ENCODE measurements at places on chromosomes 6 and 20.

DNA sequence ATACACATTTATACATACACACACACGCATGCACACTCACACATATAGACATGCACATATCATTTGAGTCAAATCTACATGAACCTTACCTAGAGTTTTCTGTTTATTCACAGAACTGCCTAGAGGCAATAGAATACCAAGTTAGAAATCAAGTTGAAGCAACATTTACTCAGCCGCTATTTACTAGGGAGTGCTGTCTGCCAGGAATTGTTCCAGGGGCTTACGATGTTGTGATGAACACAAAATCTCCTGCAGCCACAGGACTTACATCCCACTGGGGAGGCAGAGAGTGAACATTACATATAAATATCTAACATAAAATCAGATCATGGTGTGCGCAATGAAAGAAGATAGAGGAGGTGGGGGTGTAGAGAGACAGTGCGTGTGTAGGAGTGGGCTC is 80.4 kb downstream of the GCLC start:
- no peak for DNase-seq

DNA sequence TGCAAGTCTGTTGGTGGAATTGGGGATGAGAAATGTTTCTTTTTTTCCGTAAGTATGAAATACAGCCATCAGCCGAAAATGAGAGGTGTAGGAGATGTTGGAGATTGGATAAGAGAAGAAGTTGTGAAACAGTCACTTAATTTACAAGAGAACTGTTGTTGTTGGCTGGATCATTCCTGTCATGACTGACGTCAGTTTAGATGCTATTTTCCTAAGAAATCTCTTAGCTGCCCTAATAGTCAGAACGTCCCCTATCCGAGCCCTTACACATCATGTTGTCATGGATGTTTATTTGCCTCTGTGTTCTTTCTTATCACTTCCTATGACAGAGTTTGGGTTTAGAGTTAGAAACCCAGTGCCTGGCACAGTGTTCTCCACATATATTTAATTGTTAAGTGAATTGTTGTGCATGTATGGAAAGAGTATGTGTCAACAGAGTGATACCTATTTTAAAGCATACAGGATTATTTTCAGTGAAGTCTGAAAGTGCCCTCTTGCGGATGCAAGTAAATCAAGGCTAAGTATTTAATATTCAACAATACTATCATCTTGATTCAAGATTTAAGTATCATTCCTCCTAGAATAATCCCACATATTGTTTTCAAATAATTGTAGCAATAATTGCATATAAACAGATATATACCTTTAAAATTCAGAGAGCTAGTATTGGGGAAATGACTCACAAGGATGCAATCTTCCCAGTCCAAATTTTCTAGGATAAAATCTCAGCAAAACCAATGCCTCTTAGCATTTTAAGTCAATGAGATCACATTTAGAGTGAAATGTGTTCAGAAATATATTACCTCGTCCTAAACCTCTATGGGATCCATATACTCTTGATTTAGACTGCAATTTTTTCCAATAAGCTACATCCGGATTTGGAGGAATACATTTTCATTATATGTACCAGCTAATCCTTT is 309.9 kb upstream of the NOX3 start:
- DNase-seq = no peak

GRCh38 chr20:41664584-41664983 is 46.4 kb upstream of the CHD6 start:
- DNase-seq = peak; percentile 54

DNA sequence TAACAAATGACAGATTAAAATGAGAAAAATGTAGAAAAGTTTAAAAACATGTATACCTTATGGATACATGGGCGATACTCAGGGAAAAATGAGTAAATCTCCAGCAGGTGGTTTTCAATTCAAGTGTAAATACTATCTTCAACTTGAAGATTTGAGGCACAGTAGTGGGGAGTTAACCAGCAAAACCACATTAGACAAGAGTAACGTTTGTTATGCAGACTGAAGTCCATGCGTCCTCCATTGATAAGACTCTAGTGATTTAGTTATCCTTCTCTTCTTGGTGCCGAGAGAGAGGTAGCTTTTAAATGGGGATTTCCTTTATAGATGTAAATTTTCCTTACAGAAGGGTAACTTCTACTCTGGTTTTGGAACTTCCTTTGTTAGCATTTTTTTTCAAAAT is 28.1 kb downstream of the PCMTD2 start:
- DNase-seq = no peak

GRCh38 chr20:47411161-47411560 is 54.7 kb upstream of the ZMYND8 start:
- DNase-seq = no peak

DNA sequence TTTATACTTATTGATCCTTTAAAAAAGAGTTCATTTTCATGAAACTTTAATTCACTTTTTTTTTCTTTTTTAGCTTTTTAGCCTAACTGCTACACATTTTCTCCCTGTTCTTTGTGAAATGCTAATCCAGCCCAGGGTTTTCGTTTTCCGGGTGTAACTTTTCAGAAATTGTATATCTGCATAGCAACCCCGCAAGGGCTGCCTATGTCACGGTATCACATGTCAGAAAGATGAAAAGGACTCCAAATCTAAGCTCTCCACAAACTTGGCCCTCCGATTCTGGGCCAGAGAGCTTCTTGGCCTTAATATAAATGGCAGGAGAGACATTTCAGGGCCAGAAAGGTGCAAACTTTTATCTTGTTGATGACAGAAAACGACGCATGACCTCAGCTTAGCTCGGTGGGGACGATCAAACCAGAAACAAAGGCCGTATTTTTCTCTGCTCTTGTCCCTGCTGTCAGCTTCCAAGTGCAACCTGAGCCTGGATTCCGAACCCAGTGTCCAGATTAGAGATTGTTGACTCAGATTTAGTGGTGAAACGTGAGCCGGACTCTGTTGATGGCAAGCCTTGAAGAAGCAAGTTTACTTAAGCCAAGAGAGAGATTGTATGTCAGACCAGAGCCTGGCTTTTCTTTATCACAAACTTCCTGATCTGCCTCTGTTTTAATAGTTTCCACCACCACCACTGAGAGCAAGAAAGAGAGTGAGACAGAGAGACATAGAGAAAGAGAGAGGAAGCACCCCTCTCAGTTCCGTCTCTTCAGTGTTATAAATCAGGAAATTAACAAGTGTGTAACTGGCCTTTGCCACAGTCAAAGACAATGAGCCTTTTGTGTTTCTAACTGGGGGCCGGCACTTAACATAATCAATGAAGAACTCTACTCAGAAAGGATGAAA is 157.8 kb downstream of the SCML4 start:
- no peak for DNase-seq

GRCh38 chr20:46541229-46541935 is 9.1 kb downstream of the OCSTAMP start:
- no peak for DNase-seq

GRCh38 chr20:41277049-41277448 is 40.5 kb downstream of the ZHX3 start:
- DNase-seq = no peak

Data from common myeloid progenitor, CD34-positive (primary cell).